ENCODE measurements at places on chromosomes 7 and 10.

GRCh38 chr10:111076191-111076681, 593 bp upstream of the ADRA2A start:
- peak; percentile 78 for DNase-seq

- DNase-seq: no peak
These were observed 6.3 kb upstream of the AKR1E2 start for GRCh38 chr10:4819707-4820106.

DNA sequence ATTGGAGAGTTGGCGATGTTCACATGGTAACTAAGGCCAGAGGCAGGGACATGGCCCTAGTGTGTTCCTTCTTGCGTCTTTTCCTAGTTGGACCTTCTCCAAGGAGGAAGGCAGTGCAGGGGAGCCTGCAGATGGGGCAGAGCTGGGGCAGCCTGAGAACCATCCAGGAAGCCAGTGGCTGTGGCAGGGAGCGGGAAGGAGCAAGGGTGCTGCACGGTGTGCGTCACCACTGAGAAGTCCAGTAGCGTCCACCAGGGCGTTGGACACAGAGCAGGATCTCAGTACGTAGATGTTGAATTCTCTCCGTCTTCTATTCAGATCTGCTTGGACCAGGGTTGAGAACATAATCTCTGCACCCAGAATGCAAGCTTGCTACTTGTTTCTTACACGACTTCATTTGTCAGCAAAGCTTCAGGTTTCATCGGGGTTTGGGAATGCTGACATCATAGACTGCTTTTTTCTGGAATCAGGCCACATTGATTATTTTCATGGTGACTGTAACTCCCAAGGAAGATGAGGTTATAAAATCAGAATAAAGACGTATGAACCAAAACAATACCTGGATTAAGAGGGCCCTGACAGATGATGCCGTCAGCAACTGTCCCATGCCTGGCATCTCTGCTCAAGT, 130.3 kb downstream of the HECW1 start:
- no peak for DNase-seq

DNA sequence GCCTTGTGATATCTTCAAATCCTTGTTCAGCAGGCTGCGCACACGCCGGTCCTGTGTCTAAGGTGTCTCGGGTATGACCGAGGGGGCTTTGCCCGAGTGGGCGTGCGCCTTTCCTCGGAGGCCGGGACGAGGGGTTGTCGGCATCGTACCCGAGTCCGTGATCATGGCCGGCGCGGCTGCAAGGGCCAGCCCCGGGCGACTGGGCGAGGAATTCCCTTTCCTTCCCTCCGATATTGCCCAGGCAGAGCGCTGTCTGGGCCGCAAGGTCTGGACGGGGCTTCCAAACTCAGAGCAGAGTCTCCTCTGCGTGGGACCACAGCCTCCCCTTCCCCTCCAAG, 59.7 kb downstream of the ZNF467 start:
- DNase-seq: no peak

DNA sequence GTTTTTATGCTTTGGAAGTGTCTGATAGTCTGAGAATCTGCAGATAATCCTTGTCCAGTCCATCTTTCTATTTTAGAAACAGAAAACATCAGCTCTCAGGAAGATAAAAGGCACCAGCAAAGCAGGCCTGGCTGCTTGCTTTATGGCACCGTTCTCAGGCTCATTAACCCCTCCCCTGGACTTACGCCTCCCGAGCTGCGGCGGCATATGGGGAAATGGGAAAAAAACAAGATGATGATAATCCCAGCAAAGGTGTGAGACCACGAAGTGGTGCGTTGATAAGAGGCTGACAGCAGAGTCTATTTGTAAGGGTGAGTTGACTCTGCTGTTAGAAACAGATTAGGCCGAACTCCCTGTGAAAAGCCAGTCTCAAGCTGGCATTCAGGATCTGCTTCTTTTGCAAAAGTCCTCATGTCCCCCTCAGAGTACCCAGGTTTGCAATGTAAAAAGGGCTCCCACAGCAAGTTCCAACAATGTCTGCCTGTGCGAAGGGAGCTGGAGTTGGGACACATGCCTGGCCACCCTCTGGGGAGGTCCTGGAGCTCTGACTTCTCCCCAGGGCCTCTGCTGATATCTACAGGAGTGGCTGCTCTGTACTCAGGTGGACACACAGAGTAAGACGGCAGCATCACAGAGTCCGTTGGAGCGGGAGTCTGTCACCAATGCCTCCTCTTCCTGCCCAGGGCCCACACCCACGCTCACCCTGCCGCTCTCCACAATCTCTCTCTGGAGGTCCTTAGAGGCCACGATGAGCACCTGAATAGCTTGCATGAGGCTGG, 54.3 kb downstream of the SPDYE5 start:
- no peak for DNase-seq

DNA sequence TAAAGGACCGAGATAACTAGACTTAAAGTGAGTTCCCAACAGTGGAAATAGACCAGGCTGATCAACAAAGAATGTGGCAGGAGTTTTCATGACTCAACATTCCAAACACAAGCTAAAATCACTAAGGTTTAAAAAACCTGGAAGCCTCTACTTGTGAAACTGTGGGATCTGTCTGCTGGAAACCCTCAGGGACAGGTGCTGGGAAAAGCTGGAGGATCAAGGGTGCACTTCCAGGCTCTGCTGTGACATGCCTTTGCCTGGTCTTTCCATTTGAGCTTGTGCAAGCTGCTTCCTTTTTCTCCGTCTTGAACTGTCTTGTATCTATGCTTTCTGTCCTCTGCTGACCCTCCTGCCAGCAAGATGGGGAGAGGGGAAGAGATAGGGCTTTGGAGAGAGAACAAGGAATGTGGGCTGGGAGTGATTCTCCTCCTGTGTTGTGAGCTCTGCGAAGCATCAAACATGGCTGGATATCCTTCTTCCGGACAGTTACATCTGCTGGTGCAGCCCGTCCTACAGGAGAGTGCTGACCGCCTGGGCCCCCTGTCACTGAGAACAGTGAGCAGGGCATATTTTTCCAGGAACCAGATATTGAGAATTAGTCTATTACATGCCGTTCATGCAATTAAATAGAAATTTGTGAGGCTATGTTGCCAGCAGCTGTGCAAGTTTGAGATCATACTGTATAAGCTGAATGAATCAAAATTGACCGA, 25.5 kb downstream of the ARHGAP22 start:
- no peak for DNase-seq

- no peak for DNase-seq
These were observed 583.2 kb downstream of the GATA3 start for GRCh38 chr10:8637640-8638039.

DNA sequence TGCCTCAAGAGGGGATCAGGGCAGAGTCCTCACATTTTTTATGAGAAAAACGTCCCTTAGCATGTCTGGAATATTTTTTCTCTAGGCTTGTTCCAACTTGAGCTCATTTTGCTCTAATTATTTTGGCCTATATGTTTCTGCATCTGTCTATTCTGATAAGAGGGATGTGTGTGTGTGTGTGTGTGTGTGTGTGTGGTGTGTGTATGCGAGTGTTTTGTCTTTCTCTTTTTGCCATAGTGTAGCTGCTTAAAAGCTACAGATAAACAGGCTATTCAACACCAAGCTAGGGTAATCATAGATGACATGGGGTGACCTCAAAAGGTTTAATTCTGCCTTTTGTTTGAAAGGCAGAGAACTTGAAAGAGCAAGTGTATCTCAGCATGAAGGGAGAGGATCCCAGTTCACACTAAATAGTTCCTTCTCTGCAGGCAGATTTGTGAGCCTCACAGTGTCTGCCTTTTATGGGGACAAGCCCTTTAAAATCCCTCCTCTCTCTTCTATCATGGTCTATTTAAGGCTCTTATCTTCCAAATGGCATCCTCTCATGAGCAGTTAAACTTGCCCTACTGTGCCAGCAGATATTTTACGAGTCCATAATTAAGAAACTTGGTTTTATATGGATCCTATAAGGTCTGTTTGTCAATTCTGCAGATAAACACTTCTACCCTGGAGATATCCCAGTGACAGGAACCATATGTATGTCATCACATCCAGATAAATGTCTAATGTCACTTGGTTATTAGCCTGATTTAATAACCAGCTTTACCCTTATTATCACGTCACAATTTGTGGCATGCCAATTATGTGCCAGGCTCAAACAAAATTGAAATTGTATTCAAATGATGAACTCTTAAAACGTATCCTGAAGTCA, 202.9 kb upstream of the MTPN start:
- no peak for DNase-seq

DNA sequence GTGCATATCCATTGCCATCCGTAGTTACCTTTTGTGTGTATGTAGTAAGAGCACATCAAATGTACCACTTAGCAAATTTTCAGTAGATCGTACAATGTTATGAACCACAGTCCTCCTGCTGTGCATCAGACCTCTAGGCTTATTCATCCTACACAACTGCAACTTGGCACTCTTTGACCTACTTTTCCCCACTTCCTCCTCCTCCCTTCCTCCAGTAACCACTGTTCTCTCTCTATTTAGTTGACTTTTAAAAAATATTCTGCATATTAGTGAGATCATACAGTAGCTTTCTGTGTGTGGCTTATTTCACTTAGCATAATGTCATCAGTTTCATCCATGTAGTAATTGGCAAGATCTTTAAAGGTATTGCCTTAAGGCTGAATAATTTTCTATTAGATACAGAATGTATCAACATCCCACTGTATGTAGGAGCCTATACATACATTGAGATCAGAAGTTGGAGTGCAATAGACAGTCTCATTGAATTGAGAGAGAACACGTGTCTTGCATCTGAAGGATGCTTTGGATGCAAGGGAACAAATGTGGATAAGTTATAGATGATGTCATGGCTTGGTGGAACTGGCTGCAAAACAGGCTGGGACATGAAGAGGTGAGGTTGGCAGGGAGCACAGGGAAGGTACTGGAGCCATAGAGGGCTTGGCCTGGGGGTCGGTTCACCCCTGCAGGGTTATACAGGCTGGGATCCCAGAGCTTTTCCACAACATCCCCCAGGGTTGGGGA, 83.0 kb upstream of the FAM180A start:
- no peak for DNase-seq

DNA sequence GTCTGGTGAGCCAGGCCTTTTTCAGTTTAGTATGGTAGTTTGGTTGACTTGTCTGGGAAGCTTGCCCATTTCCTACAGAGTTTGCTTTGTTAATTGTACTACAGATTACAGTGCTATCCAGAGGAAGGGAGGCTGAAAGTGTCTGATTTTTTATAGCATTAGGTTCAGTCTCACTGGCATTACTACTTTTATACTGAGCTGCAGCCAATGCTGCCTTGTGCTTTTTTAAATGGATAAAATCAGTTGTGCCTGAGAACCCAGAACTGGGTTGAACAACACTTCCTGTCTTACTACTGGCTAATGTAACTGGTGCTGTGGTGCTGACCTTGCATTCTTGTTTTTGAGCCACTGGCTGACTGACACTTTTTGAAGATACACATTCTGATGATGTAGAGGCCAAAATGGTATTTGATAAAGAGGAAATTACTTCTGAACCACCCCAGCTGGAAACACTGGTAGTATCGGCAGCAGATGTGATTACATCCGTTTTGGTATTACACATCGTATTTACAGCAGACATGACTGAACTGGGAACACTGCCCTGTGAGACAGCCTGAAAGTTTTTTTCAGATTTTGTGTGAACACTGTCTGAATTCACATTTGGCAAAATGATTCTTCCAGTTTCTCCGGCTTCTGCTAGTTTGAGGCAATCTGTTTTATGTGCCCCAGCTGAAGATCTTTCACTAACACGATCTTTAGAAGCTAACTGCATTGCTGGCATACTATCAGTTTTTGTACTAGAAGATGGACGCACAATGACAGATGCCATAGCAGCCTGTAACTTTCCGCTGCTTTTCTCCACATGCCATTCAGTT, 74.1 kb downstream of the NRBF2 start:
- DNase-seq: no peak

DNA sequence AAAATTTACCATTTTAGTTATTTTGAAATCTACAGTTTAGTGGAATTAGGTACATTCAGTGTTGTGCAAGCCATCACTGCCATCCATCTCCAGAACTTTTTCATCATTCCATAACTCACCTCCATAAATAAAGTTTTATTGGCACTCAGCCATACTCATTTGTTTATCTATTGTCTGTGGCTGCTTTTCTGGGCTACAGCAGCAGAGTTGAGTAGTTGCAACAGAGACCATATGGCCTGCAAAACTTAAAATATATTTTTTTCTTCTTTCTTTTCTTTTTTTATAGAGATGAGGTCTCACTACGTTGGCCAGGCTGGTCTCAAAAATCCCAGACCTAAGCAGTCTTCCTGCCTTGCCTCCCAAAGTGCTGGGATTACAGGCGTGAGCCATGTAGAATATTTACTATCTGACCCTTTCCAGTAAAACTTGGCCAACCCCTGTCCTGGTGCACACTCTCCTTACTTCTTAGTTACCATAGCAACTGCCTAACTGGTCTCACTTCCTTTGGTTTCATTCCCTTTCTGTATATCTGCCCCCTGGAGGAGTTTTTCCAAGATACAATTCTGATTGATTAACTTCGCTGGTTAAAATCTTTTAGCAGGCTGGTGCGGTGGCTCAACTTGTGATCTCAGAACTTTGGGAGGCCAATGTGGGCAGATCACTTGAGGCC, 133.2 kb downstream of the CUX1 start:
- no peak for DNase-seq

GRCh38 chr10:69568472-69569395, 4.5 kb downstream of the NEUROG3 start:
- DNase-seq: no peak

DNA sequence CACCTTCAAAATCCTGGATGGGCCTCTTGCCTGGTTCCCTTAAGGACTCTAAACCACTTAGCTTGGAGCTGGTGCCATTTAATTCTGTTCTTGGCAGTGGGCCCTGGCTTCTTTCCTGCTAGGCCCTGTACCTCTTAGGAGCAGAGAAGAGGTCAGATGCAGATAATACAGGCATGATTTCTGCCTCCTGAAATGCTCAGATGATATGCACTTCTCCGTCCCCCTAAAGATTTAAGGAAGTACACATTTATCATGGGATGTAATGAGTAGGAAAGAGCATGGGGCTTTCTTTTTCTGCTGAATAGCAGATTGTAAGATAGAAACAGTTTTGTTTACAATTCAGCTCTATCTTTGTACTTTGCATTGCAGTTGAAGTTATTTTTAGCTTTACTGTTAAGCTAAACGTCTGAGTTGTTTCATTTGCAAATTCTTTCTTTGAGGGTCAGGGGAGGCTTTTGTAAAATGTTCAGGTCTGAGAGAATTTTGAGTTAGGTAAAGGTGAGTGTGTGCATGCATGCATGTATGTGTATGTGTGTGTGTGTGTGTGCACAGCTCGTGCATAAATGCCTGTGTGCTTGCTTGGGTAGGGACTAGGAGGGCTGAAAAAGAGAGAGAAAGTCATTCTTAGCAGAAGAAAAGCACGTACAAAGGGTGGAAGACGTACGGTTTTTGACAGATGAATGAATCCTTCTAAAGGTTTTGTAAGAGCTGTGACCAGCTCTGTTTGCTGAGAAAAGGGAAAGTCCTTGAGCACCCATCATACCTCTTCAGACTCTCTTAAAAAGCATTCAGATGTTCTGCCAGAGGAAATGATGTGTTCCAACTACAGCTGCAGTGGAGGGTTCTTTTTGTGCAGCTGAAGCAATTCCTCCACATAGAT, 364.2 kb downstream of the AUTS2 start:
- no peak for DNase-seq
